ENCODE measurements at places on chromosomes 4 and X. TPM values are rescaled to one million over a fixed set of nuclear protein-coding genes. Genes with fewer than 3 reads are reported as not detected.

DNA sequence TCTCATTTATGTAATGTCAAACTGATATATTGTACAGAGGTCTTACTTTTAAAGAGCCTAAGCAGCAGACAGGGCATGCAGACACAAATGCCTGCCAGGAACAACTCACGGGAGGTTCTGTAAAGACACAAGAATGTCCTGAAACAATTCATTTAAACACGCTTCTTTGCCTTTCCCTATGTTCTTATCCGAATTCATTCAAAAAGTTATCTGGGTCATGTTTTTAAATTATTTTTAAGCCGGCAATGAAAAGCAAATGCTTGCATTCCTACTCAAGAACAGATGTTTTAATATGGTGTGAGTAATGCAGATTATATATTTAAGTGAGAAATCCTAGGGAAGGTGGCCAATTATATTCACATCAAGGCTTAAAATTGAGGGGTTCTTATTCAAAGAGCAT is 192.6 kb downstream of the PDGFC start:
- no peak overlapping the region for H3K4me3 ChIP-seq
- no peaks in the 10 kb centered on the region for H3K27me3 ChIP-seq
- H3K4me1 ChIP-seq, result no peaks in the 10 kb centered on the region
- H3K27ac ChIP-seq, result no peak overlapping the region

- peak overlapping the region; percentile 89 for H3K4me3 ChIP-seq
- peak overlapping the region; percentile 77 for H3K27ac ChIP-seq
- DNase-seq, result peak; percentile 48
- peaks cover 16% of the 10 kb centered on the region for H3K4me1 ChIP-seq
These were observed 40.4 kb downstream of the ENPEP start for GRCh38 chr4:110516106-110516922.

SYTL4 gene
- not detected for total RNA-seq

- DNase-seq, result no peak
- no peaks in the 10 kb centered on the region for H3K27me3 ChIP-seq
- H3K4me3 ChIP-seq, result no peak overlapping the region
- H3K27ac ChIP-seq, result peak overlapping the region; percentile 14
- peaks cover 10% of the 10 kb centered on the region for H3K36me3 ChIP-seq
- H3K4me1 ChIP-seq, result peaks cover 28% of the 10 kb centered on the region
These were observed 58.1 kb downstream of the FNIP2 start for GRCh38 chr4:158826882-158827281.

UGT2A1 gene
- not detected for total RNA-seq

- H3K4me3 ChIP-seq, result no peak overlapping the region
- DNase-seq, result no peak
- no peaks in the 10 kb centered on the region for H3K27me3 ChIP-seq
- H3K27ac ChIP-seq, result no peak overlapping the region
- H3K36me3 ChIP-seq, result no peaks in the 10 kb centered on the region
These were observed 730.1 kb downstream of the CCSER1 start for GRCh38 chr4:90857081-90857820.

- DNase-seq, result no peak
- H3K4me3 ChIP-seq, result no peak overlapping the region
These were observed 106.2 kb downstream of the HDAC8 start for GRCh38 chrX:72466493-72466892.

ZNF595 gene
- total RNA-seq, result 13.5 TPM

DNA sequence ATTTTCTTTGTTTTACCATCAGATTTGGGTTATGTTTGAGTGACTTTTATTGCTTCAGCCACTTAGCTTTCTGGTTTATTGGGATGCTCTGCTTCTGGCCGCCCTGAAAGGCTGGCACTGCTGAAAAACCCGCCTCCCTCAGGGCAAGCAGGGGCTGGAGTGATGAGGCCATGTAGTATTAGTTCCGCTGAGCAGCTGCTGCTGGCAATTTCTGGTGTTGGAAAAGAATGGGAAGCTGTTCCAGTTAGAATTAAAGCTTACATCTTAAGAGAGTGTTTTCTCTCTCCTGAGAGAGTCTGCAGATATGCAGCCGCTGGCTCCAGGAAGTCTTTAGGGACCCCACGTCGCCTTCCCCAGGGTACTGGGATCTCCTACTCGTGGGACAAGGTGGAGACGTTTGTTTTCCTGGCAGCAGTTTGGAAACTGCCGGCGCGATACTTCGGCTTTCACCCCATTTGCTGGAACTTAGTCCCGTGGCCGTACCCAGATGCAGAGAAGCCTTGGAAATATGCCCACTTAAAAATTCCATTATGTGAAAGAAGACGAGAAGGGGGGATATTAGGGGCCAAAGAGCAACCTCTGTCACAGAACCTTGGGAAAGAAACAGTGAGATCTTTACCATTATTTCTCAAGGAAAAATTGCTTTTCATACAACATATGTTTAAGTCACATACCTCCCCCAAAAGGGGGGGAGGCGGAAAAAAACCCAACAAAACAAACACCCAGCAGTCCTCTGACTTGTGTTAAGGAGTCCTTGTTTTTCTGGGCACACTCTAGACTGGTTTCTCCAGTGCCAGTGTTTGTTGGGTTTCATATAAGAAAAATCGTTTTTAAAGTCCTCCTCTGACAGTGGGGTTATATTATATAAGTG is 72.6 kb downstream of the TMEM131L start:
- peaks cover 70% of the 10 kb centered on the region for H3K4me1 ChIP-seq
- no peak overlapping the region for H3K4me3 ChIP-seq
- peak overlapping the region; percentile 31 for H3K27ac ChIP-seq
- H3K27me3 ChIP-seq, result no peaks in the 10 kb centered on the region
- DNase-seq, result no peak

DNA sequence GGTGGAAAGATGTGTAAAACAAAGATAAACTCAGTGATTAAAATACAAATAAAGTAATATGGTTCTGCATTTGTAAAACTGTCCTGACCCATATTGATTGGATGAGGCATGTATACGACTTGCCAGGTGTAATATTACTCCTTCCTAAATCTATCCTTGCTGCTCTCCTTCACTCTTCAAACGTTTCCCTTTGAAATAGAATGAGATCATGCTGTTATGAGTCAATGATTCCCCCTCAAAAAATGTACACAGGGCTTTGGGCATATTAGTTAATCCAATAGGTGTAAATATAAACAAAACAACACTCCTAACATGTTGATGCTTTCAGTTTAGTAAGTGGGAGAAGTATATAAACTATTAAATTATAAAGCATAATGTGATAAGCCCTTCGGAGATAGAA is 117.4 kb upstream of the GPM6A start:
- no peak overlapping the region for H3K27ac ChIP-seq
- no peak for DNase-seq
- H3K4me3 ChIP-seq, result no peak overlapping the region
- no peaks in the 10 kb centered on the region for H3K27me3 ChIP-seq
- H3K4me1 ChIP-seq, result no peaks in the 10 kb centered on the region
- no peaks in the 10 kb centered on the region for H3K36me3 ChIP-seq

DNA sequence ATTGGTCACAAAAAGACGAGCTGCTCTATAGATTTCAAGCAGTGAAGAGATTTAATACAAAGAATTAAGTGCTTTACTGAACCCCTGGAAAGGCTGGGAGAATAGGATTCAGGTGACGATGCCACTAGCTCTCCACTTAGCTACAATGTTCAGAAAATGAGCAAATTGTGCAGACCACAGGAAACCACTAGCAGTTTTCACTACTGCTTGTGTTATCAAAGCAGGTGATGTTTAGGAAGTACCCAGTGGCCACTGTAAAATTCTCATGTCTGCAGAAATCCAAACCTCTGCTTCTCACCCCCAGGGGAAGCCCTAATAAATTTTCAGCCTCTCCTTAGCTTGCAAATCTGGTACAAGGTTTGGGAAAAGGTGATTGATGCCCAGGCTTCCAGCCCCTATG is 165.1 kb downstream of the IL1RAPL1 start:
- H3K4me3 ChIP-seq, result no peak overlapping the region
- no peaks in the 10 kb centered on the region for H3K27me3 ChIP-seq

F8A3 gene
- total RNA-seq, result 8.8 TPM

MRFAP1L1 gene
- 42.5 TPM for total RNA-seq

RS1 gene
- not detected for total RNA-seq

DNA sequence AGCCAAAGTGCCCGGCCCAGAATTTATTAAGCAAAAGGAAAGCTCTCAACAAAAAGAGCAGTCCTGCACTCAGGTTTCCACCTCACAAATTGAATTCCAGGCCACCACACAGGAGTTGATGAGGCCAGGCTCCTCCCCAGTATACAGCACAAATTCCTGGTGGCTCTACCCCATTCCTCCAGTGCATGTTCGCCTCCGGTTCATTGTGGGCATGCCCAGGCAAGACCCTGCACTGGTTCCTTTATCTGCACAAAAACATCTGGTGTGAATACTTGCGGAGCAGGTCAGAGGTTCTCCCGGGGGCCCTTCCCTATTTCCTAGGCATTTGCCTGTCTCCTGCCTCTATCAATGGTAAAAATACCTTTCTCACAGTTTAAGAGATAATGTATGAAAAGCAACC is 195.2 kb upstream of the ANXA10 start:
- no peak overlapping the region for H3K4me3 ChIP-seq
- no peak for DNase-seq
- H3K36me3 ChIP-seq, result no peaks in the 10 kb centered on the region

IL3RA gene
- 0.29 TPM for total RNA-seq

CACNA1F gene
- 0.72 TPM for total RNA-seq

GAB3 gene
- total RNA-seq, result 3.4 TPM

DNA sequence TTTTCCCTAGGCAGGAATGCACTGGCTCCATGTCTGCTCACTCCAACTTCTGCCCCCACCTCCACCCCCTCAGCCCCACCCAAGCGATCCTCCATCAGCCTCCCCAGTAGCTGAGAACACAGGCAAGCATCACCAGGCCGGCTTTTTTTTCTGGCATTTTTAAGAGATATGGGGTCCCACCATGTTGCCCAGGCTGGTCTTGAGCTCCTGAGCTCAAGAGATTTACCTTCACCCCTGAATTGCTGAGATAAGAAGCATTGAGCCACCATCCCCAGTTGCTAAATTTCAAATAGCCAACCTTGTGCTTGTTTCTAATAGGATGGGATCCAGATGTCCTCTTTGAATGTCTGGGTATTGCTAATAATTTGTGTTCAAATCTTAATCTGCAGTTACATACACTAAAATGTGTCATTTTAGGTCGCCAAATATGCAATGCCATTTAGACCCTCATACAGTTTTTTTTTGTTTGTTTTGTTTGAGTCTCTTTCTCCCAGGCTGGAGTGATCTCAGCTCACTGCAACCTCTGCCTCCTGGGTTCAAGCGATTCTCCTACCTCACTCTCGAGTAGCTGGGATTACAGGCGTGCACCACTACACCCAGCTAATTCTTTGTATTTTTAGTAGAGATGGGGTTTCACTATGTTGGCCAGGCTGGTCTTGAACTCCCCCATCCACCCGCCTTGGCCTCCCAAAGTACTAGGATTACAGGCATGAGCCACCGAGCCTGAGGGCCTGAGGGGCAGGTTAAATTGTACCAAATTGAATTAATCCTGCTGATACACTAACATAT is 8.8 kb downstream of the LARP7 start:
- H3K36me3 ChIP-seq, result peaks cover 8% of the 10 kb centered on the region
- no peak overlapping the region for H3K4me3 ChIP-seq
- no peak overlapping the region for H3K27ac ChIP-seq

DNA sequence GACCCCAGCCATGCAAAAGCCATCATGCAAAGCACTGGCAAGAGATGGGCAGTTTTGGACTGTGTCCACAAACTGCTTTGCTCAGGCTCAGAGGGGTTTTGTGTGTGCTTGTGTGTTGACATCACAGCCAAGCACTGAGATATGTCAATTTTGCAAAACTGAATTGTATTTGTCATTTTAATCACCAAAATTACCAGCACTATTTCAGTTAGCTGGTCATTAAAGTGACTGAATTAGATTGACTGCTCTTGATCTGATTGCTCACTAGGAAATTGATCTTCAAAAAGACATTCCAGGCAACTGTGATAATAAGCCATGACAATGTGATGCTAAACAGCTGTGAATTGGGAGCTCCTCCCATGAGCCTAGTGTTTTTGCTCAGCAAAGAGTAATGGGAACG is 337.3 kb upstream of the GNPDA2 start:
- H3K27ac ChIP-seq, result no peak overlapping the region
- H3K4me3 ChIP-seq, result no peak overlapping the region
- DNase-seq, result no peak
- H3K27me3 ChIP-seq, result no peaks in the 10 kb centered on the region
- H3K4me1 ChIP-seq, result no peaks in the 10 kb centered on the region

GRCh38 chrX:137575596-137576255 is 9.8 kb downstream of the ZIC3 start:
- H3K36me3 ChIP-seq, result no peaks in the 10 kb centered on the region
- DNase-seq, result no peak
- no peak overlapping the region for H3K4me3 ChIP-seq
- H3K4me1 ChIP-seq, result no peaks in the 10 kb centered on the region

GRCh38 chr4:89203902-89204301 is 92.6 kb downstream of the TIGD2 start:
- no peaks in the 10 kb centered on the region for H3K4me1 ChIP-seq
- no peak overlapping the region for H3K27ac ChIP-seq
- H3K36me3 ChIP-seq, result no peaks in the 10 kb centered on the region
- H3K4me3 ChIP-seq, result no peak overlapping the region

- no peak overlapping the region for H3K4me3 ChIP-seq
- H3K36me3 ChIP-seq, result peaks cover 15% of the 10 kb centered on the region
- H3K27me3 ChIP-seq, result no peaks in the 10 kb centered on the region
- no peak for DNase-seq
These were observed 18.5 kb downstream of the PDK3 start for GRCh38 chrX:24483596-24483995.

DCX gene
- total RNA-seq, result not detected

GAGE12J gene
- total RNA-seq, result not detected

DNA sequence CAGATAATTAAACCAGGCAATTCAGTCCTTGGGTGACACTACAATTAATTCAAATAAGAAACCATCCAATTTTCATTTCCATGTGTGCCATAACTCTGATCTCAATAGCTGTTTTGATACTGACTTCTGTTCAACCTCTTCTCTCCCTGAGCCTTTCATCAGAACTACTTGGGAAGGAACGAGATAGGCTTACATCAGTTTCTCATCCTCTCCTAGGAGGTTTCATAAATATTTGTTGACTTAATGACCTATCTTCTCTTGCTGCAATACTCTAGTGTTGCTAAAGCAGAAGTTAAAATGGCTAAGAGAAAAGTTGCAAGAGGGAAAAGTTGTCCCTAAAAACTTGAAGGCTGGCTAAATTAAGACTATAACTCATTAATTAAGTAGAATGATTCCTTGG is 41.8 kb downstream of the PRKG2 start:
- peaks cover 13% of the 10 kb centered on the region for H3K27me3 ChIP-seq
- no peaks in the 10 kb centered on the region for H3K36me3 ChIP-seq
- H3K4me1 ChIP-seq, result no peaks in the 10 kb centered on the region
- H3K4me3 ChIP-seq, result no peak overlapping the region
- DNase-seq, result no peak
- no peak overlapping the region for H3K27ac ChIP-seq

GRCh38 chrX:141787655-141788054 is 50.5 kb upstream of the MAGEC3 start:
- no peak overlapping the region for H3K27ac ChIP-seq
- no peaks in the 10 kb centered on the region for H3K4me1 ChIP-seq
- H3K36me3 ChIP-seq, result no peaks in the 10 kb centered on the region
- no peak overlapping the region for H3K4me3 ChIP-seq

DNA sequence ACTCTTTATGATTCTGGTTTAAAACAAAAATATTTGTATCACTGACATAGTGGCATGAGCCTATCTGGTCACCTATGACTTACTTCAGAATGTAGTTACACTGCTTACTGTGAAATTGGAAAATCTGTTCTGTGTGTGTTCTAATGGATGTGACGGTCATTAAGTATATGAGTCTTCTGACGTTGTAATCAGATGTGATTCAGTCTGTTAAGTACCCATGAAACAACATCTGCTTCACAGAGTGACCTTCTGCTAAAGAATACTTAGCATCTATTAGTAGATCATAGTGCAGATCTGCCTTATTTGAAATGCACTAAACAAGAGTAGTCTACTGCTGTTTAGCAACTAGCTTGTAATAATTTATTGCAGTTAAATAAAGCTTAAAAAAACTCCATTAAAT is 317.1 kb downstream of the DCTD start:
- H3K27me3 ChIP-seq, result peaks cover 8% of the 10 kb centered on the region
- no peak for DNase-seq
- H3K4me1 ChIP-seq, result no peaks in the 10 kb centered on the region
- H3K27ac ChIP-seq, result no peak overlapping the region
- no peak overlapping the region for H3K4me3 ChIP-seq
